ENCODE measurements at places on chromosomes 2 and 18.

DNA sequence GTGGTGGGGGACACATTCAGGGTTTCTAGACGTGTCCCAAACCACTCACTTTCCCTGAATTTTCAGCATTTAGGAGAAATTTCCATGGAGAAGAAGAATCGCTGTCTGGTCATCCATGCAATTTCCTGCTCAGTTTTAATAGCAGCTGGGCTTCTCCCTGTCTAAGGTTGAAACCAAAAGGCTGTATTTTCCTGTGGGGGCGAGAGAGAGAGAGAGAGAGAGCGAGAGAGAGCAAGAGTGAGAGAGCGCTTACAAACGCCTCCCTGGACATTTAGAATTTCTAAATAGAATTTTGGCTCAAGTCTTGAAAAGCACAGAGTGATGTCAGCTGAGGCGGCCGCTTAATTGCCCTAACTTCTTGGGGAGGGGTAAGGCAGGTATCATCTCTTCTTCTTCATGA, 110.8 kb downstream of the SETBP1 start:
- no peak for DNase-seq

DNA sequence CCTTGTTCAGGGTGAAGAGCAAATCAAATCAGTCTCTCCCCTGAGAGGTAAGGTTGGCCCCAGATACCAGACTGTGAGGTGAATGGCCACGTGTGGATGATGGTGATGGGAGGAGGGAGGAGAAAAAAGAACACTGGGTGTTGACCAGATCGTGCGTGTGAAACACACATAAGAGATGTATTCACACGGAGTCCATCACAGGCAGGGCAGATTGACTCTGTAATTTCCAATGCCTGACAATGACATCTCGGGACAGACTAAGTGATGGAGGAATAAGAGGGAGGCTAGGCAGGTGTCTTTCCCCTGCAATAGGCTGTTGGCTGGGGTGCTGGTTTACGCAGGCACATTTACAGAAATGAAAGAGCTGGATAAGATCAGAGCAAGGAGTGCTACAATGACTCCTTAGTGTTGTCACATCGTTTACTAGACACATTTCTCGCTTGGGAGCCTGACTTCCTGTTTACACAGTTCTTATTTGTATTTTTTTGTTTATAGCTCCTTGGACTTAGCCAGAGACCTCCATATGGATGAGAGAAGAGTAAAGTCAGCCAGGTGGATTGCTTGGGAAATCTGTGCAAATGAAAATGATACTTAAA, 43.1 kb downstream of the CPO start:
- DNase-seq = peak; percentile 9

DNA sequence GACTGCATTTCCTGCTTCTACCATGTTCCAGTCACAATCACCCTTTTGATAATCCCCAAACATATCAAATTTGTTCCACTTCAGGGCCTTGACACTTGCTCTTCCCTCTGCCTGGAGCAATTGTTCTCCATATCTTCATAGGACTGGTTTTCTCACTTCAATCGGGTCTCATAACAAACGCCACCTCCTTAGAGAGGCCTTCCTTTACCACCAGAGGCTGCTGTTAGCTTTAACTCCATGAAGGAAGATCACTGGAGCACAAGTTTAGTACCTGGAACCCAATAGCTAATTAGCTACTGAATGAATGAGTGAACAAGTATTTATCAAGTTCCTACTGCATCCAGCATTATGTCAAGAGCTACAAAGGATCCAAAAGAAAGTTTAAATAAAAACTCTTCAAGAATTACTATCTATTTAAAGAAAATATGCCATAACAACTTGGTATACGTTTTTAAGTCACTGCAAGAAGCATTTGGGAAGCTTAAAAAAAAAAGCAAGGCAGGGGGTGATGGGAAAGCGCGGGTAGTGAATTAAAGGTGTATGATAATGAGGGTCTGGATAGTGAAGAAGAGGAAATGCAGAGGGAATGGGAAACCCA, 58.8 kb downstream of the BAZ2B start:
- no peak for DNase-seq

DNA sequence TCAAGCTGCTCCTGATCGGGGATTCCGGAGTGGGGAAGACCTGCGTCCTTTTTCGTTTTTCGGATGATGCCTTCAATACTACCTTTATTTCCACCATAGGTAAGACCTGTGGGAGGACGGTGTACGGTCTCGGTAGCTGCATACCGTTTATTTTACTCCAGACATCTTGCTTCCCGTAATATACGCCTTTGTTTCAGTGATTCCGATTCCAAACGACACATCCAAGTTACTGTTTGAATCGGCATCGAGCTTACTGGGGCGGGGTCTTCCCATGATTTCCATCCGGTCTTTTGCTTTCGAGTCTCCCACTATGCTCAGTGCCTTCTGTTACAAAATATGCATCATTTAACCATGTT, 731 bp downstream of the RAB10 start:
- DNase-seq = no peak

GRCh38 chr2:41886757-41887156, 161.1 kb upstream of the PKDCC start:
- no peak for DNase-seq

GRCh38 chr2:3902131-3902530, 198.8 kb downstream of the DCDC2C start:
- no peak for DNase-seq

- DNase-seq = no peak
Measured at GRCh38 chr2:133509777-133510176, 58.5 kb downstream of the NCKAP5 start.

DNA sequence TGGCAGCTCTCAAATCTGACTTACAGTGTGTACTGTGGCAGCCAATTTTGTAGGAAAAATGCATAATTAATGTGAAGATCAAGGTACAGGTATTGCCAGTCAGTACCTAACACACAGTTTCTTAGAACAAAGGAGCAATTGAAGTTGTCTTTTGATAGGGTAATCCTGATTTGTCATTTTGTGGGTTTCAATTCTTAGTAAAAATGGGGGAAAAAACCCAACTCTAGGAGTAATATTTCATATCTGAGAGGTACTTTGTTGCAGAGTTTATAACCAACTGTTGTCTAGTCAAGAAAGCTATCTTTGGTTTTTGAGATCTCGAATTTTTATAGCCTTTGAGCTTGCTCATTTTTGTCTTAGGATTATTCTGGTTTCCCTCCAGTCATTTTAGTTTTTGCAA, 16.1 kb downstream of the SPATS2L start:
- no peak for DNase-seq

- DNase-seq = no peak
Measured at GRCh38 chr2:163878718-163879117, 142.9 kb upstream of the FIGN start.

GRCh38 chr2:121245913-121246312, 39.1 kb downstream of the TFCP2L1 start:
- no peak for DNase-seq
